ENCODE measurements at places on chromosomes 5 and 9.
A peak's percentile ranks its signal among the peaks of the same experiment; 100 is the strongest.

DNA sequence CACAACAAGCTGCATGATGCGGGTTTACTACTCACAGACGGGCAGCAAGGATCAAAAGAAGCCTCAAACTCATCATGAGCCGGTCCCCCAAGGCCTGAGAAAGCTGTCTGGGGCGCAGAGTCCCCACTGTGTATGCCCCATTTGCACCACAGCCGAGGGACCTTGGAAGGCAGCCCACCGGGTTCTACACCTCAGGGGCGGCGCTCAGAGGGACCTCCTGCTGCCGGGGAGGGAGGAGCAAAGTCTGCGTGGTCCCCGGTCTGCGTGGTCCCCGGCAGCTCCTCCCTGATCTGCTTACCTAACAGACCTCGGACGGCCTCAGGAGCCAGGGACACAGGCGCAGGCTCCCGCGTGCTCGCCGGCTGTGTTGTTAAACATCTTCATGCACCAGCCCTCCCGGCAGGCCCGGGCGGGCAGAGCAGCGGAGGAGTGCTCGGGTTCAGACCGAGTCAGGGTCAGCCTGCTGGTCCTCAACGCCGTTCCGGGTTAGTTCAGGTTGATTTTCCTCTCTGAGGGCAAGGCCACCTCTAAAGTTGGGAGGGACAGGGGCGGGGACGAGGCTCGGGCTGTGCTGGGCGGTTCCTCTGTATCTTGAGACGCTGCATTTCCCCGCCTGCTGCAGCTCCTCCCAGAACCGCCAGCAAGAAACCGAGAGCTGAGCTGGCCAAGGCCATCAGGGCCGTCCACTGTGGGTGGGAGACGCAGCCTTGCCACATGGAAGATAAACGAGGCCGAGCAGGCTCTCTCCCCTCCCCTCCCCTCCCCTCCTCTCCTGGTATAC is 74.6 kb downstream of the MRPL36 start:
- no peak for DNase-seq

- DNase-seq = no peak
Measured at GRCh38 chr9:114592356-114592755, 4.8 kb downstream of the ATP6V1G1 start.

- DNase-seq = no peak
Measured at GRCh38 chr5:95549030-95549429, 5.7 kb downstream of the SKIC3 start.

DNA sequence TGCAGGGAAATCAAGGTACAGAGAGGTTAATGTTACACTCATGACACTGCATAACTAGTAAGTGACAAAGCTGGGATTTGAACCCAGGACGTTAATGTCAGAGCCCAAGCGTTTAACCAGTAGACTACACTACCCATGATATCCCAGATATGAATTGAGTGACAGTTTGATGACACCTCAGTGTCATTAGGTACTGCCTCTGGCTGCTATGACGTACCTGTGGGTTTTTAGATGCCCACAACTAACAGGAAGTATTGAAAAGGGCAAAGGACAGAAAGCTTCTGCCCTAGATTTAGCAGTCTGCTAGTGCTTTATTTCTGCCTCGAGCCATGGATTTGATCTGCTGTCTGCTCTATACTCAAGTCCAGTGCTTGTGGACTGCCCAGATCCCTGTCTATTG is 56.2 kb downstream of the GLRA1 start:
- DNase-seq = no peak

DNA sequence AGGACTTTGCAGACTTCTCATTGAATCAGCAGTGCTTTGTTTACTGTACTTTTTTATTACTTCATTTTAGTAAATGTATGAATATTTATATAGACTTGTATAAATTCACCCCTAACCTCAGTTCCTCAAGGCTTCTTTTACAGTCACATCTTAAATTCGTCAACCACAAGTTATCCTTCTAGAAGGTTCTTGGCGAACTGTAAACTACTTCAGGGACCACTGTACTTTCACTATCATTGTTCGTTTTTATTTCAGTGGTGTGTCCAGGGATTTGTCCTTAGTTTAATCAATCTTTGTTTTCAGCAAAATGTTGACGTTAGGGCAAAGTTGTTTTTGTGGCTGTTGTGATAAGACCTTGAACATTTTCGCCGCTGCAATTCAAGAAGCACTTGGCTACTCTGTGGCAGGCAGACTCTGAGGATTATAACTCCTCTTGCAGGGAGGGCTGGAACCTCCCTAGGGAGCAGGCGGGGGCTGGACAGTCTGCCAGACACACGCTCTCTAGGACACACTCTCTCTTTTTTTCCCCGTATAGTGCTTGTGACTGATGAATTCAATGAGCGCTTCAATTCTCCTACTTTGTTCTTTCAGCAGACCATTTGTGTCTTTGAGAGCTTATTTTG is 252.8 kb downstream of the FBXL7 start:
- no peak for DNase-seq

DNA sequence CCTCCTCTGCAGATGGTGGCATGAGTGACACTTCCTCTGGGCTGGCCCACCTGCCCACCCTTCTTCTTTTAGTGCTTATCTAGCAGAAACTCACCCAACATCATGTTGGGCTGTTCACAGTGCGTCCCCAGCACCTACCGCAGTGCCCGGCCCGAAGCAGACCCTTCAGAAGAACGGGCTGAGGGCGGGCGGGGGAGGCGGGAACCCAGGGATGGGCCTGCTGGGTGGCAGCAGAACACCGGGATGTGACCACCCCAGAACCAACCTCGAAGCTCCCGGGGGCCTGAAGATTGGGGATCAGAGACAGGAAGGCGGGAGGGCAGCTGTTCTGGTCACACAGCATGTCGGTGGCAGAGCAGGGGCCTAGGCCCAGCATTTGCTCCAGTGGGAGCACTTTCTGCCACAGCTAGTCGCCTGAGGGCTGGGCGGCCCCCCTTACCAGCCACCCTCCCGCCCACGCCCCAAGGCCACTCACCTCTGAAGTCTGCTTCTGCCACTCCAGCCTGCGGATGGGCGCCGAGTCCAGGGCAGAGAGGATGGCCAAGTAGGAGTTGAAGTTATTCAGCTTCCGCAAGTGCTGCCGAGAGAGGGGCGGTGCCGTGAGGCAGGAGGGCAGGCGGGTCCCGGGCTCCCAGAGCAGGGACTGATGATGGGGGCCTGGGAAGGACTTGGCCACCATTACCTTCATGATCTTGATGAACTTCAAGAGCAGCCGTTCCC is 38.7 kb downstream of the PRRT1B start:
- DNase-seq = no peak

DNA sequence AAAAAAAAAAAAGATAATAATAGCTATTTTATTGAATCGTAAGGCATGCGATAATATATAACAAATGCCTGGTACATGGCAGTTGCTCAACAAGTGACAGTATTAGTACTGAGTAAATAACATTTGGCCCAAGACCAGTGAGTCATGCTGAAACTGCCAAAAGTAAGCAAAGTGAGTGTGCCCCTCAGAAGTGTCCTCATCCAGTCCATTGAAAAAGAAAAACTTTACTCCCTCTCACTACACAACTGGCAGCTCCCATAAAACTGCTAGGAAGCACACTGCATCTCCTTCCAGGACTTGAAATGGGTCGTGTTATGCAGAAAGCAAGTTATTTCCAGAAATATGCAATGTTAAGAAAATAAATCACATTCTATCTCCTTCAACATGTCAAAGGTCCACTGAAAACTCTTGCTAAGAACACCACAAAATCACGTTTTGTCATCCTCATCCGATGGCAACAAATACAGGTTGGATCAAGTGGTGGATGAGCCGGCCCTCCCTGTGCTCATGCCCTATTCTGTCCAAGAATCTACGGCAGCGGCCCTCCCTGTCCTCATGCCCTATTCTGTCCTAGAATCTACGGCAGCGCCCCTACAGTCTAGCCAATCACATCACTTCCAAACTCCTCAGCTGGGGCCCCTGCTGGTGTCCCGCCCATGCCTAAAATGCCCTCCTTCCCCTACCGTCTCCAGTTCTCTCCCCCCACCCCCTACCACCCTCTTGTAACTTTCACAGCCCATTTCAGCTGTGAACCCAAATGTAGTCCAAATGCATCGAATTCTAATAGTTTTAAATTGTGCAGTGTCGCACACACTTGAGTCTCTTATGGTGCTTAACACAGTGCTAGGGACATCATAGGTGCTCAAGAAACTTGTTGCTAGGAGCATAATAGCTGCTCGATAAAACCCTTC is 12.5 kb downstream of the PTCH1 start:
- no peak for DNase-seq

- DNase-seq = no peak
Measured at GRCh38 chr5:145847499-145848497, 12.7 kb upstream of the PRELID2 start.

DNA sequence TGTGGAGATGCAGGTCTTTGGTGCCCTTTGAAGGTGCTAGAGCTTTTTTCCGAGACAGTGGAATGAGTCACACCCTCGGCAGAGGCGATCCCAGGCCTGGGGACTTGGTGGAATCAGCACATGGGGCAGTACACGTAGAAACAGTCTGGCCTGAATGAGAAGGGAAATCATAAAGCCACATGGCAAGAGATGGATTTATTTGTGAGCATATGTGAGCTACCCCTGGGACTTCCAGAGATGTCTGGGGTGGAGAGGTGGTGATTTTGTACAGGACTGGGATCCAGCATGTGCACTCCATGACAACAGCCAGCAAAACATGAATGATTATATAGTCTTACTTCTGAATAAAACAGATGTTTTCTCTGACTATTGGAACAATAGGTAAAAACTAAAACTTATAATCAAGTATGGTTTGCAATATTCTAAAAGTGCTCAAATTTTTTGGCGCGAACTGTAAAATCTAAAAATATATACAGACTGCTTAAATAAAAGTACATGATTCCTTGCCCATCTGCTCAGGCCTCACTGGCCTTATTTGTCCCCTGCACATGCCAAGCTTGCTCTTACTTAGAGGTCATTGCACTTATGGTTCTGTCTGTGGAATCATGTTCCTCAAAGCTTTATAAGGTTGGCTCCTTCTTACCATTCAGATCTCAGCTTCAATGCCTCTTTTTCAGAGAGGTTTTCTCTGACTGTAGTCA is 54.7 kb upstream of the SMARCA2 start:
- no peak for DNase-seq

DNA sequence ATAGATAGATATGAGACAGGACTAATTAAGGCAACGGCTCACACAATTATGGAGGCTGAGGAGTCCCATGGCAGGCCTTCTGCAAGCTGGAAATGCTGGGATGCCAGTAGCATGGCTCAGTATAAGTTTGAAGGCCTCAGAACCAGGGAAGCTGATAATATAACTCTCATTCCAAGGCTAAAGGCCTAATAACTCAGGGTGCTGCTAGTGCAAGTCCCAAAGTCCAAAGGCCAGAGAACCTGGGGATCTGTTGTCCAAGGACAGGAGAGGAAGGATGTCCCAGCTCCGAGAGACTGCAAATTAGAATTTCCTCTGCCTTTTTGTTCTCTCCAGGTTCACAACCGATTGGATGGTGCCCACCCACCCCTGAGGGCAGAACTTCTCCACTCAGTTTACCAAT is 114.5 kb downstream of the SV2C start:
- no peak for DNase-seq

GRCh38 chr9:137972988-137973470 is 95.4 kb downstream of the CACNA1B start:
- no peak for DNase-seq

DNA sequence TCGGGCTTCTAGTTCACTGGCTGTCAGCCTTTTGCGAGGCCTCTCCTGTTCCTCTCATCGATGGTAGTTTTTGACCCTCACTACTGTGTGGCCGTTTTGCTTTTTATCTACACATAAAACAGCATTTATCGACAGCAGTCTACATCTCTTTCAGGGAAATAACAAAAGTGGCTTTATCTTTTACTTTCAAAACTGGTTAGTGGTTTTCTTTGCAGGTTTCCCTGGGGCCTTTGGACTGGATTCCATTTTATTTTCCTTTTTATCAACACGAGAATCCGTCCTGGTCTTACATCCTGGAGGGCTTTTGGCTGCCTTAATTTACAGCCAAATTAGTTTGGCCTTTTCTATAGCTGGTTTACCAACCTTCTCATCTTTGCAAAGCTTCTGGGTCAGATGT is 793 bp upstream of the PKD2L2 start:
- DNase-seq = no peak

DNA sequence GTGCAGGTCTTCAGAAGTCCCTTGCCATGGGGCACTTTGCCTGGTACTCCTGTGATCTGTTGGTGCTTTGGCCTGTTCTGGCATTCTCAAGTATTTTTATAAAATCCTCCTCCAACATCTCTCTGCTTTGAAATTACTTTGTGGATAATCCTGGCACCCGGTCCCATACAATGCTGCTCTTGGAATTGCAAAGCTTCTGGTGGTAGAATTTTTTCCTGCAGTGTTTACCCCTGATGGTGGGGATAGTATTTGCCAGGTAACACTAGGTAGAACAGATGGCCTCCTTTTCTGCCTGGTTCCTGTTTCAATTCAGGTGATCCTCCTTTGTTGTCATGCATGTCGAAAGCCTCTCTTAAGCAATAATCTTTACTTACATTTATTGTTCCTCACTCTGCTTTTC is 109.8 kb upstream of the ATP10B start:
- DNase-seq = no peak

DNA sequence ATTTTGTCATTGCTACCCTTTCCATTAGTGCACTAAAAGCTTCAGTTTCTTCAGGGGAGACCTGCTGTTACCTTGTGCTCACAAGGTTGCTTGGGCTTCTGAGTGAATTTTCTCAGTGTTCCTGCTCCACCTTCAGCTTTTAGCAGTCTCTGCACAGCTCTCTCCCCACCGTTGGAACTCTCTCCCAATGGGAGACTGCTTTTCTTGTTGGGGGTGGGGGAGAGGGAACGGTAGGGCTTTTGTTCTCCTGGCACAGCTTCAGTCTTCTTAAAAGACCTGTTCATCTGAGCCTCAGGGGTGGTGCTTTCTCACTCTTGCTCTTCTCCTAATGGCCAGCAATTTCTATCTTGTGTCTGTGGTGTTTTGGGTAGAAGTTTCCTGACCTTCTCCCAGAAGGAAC is 915.7 kb downstream of the EFNA5 start:
- no peak for DNase-seq

- DNase-seq = no peak
Measured at GRCh38 chr5:6725421-6725820, 12.2 kb downstream of the TENT4A start.

- DNase-seq = no peak
Measured at GRCh38 chr9:15137658-15138356, 169.2 kb downstream of the TTC39B start.

- peak; percentile 59 for DNase-seq
Measured at GRCh38 chr9:2489838-2490314, 131.7 kb upstream of the VLDLR start.

DNA sequence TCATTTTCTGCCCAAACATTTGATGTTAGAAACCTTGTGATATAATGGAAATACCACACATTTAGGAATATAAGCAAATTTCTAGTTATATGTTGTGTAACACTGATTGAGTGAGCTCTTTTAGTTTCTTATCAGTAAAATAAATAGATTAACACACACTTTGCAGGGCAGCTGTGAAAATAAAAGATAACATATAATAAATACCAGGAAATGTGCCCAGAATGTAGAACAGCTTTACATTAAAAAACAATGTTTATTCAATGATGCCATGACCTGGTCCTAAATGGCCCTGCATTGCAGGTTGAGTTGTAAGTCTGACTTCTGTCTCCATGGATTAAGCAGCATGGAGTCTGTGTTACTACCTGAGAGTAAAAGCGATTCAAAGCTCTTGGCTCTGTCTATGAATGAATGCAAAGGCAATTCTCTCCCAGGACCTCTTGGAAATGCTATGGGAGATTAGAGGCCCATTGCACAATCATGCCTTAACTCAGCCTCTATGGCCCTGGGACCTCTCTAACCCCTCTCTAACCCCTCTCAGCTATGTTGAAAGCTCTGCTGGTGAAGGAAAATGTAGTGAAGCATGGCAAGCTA is 296.0 kb upstream of the ACTBL2 start:
- DNase-seq = no peak

GRCh38 chr9:97997330-97998276 is 14.5 kb downstream of the ANP32B start:
- no peak for DNase-seq

Measured in astrocyte of the cerebellum (primary cell).